ENCODE measurements at places on chromosomes 3 and 15. TPM values are rescaled to one million over a fixed set of nuclear protein-coding genes. Genes with fewer than 3 reads are reported as not detected.

GRCh38 chr3:149174901-149175300, 45.5 kb downstream of the HPS3 start:
- DNase-seq = no peak

NMNAT3 gene
- 0.38 TPM for polyA plus RNA-seq

DNA sequence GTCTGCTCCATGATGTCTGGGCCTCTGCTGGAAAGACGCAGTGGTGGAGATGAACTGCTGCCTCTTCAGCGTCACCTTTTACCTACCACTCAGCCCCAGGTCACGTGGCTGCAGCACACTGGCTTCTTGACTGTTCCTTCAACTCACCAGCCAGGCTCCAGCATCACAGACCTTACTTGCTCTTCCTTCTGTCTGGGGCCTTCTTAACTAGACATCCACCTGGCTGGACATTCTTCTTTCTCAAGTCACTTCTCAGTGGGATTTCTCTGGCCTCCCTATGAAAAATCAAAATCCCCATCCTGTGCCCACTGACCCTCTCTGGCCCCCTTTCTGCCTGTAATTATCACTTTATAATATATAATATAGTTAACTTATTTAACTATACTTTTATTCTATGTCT, 29.7 kb upstream of the NSMCE3 start:
- no peak for DNase-seq

DNA sequence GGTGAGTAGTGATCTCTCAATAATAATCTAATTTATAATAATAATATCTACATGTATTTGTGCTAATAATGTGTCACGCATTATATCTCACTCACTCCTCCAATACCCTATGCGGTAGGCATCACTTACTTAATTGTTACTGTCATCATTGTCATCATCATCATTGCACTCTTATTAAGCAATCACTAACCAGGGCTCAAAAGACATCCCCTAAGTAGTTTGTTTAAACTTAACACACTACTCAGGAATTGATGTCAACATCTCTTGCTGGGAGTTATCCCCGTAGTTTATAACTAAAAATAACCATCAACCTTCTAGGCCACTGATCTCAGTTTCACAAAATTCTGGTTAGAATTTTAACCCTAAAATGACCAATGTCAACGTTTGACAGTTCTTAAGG, 56.8 kb upstream of the ICE2 start:
- DNase-seq = no peak

DNA sequence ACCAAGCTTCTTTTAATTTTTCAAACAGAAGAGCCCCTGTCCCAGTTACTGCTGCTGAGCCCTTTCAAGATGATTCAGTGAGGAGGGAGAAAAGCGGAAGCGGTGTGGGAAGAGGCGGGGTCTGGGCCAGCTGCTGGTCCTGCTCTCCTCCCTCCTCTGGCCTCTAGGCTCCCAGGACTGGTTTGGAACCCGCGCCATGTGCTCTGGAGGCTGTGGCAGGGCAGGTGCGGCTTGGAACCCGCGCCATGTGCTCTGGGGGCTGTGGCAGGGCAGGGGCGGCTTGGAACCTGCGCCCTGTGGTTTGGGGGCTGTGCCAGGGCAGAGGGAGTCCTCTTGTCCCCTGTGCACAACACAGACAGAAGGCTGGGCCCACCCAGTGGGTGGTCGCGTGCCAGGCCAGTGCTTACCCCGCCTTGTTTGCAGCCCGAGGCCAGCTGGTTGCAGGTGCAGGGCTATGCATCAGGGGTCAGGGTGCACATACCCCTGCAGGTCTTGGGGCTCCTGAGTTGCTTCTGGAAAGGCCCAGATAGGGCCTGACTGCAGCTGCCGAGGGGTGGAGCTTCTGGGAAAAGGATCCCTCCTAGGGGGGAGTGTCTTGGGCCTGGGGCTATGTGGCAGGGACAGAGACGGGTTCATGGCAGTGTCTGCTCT, 12.2 kb downstream of the ALG1L2 start:
- no peak for DNase-seq

DNA sequence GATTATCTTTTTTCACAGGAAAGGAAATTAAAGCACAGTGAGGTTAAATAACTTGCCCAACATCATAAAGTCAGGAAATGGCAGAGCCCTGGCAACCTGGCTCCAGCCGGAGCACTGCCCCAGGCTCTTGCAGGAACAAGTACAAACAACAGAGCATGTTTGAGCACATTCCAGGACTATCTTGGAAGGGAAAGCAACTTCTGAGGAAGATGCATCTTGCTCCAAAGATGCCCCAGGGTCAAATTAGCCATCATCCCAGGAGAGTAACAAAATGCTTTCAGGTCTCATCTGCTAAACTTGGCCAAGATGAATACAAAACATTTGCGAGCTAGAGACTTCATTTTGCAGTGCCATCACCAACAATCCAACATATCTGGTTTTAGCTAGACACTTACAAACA, 162.4 kb upstream of the LRRN1 start:
- no peak for DNase-seq

GOLGA6A gene
- polyA plus RNA-seq = not detected

GRCh38 chr15:40064231-40064894, 25.4 kb upstream of the SRP14 start:
- DNase-seq = no peak

- DNase-seq = no peak
Measured at GRCh38 chr15:81253846-81254245, 57.2 kb downstream of the IL16 start.

MOBP gene
- not detected for polyA plus RNA-seq

DNA sequence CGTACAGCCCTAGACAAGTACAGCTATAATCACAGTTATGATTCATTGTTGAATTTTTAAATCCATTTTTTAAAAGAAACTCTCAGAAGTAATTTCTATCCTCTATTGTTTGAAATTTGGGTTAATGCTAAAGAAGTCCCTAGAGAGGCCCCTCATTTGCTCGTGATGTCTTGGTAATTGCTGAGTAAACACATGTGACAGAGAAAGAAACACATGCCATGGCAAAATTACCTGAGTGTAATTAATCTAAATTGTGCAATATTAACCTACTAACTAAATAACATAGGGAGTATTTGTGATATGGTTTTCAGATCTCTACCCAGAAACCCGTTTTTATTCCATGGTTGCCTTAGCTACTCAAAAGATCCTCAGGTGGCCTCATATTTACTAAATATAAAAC, 10.8 kb downstream of the NEK10 start:
- DNase-seq = no peak

DNA sequence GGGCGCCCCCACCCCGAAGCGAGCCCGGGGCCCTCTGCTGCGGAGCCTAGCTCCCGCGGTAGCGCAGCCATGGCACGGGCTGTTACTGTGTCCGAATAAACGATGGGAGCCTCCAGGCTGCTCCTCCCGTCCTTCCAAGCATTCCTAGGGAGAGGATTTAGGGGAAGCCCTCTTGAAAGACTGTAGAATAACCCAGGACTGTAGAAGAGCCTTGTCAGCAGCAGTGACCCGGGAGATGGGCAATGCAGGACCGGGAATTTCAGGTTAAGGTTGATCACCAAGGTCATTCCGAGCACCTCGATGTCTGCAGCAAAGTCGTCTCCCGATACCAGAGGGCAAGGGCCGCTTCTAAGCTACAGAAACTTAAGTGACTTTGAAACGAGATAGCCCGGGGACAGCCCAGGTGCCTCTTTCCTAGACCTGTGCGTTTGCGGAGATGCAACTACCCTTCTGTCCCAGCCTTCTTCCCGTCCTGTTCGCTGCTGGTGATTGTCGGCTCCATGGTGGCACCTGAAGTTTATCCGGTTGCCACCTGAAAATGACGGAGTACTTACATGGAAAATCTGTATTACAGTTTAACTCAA, 753 bp upstream of the MYO5A start:
- DNase-seq = no peak

PPP1R14D gene
- not detected for polyA plus RNA-seq

SNTN gene
- not detected for polyA plus RNA-seq

CPLX3 gene
- not detected for polyA plus RNA-seq

CYP11A1 gene
- polyA plus RNA-seq = 0.70 TPM

GRCh38 chr3:183584246-183584913, 28.9 kb upstream of the KLHL6 start:
- peak; percentile 5 for DNase-seq

OR5K4 gene
- not detected for polyA plus RNA-seq

ZDHHC3 gene
- 134 TPM for polyA plus RNA-seq

GRCh38 chr3:194208709-194209108, 72.8 kb downstream of the HES1 start:
- DNase-seq = no peak

PIGX gene
- 18.5 TPM for polyA plus RNA-seq

DNA sequence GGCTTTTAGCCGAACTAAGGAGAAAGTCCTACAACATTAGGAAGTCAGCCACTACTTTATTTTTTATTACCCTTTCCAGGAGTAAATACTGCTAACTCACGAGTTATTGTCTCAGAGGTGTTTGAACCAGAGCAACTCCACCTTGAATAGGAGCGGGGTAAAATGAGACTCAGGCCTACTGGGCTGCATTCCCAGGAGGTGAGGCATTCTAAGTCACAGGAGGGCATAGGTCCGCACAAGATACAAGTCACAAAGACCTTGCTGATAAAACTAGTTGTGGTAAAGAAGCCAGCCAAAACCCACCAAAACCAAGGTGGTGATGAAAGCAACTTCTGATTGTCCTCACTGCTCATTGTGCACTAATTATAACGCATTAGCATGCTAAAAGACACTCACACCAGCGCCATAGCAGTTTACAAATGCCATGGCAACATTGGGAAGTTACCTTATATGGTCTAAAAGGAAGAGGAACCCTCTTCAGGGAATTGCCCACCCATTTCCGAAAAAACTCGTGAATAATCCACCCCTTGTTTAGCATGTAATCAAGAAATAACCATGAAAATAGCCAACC, 555.9 kb downstream of the IGSF11 start:
- no peak for DNase-seq

CYP1A2 gene
- not detected for polyA plus RNA-seq

DNA sequence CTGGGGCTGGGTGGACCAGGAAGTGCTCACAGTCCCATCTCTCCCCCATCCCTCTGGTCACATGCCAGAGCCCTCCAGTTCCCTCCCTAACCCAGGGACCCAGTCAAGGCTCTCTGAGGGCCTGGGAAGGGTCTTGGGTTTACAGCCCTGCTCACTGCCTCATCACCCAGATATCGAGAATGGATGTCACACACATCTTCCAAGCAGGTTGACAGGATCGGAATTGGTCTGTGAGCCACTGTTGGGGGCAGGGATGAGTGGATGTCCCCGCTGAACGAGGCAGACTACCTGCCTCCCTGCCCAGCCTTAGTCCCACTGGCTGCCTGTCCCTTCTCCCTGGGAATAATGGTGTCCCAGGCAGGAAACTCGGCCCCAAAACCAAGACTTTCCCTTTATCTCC, 20.0 kb upstream of the GOLGA6C start:
- no peak for DNase-seq

GRCh38 chr3:49554633-49555265, 472 bp downstream of the BSN start:
- DNase-seq = no peak

- peak; percentile 68 for DNase-seq
Measured at GRCh38 chr3:130963878-130964277, 62.7 kb downstream of the ASTE1 start.

- DNase-seq = no peak
Measured at GRCh38 chr3:65619451-65619881, 419.3 kb downstream of the MAGI1 start.

TRAK1 gene
- polyA plus RNA-seq = 36.3 TPM

APEH gene
- 165 TPM for polyA plus RNA-seq

ARGFX gene
- not detected for polyA plus RNA-seq

GPR149 gene
- polyA plus RNA-seq = not detected

Measured in BJ (cell line).